ENCODE measurements at places on chromosomes 13 and 19.
A peak's percentile ranks its signal among the peaks of the same experiment; 100 is the strongest.

DNA sequence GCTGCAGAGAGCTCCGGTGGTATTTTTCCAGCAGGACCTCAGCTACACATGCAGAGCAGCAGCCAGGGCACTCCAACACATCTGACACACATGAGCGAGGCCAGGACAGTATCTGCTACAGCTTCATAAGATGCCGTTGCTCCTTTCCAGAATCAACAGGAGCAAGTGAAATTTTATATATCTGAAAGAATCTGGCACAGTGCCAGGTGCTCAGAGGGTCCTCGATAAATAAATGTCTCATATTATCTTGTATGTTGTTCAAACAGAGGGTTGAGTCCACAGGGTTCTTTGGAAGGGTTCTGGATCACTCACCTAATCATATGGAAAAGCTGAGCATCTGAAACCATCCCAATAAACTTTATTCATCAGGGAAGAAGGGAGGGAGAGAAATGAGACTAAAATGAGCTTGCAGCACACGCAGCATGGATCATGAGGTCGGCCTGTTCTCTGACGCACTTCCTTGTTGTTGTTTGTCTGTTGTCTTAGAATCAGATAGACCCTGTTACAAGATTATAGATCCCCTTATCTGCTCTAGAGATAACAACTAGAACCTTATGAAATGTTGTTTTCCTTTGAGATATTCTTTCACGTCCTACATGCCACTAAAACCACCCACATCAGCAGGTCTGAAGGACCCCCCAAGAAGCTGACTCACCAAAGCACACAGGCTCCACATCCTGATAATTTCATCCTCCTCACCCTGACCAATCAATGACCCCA is 3.2 kb upstream of the METTL21C start:
- peak; percentile 43 for DNase-seq

- DNase-seq: no peak
These were observed 10.9 kb downstream of the MIR17HG start for GRCh38 chr13:91358387-91358782.

DNA sequence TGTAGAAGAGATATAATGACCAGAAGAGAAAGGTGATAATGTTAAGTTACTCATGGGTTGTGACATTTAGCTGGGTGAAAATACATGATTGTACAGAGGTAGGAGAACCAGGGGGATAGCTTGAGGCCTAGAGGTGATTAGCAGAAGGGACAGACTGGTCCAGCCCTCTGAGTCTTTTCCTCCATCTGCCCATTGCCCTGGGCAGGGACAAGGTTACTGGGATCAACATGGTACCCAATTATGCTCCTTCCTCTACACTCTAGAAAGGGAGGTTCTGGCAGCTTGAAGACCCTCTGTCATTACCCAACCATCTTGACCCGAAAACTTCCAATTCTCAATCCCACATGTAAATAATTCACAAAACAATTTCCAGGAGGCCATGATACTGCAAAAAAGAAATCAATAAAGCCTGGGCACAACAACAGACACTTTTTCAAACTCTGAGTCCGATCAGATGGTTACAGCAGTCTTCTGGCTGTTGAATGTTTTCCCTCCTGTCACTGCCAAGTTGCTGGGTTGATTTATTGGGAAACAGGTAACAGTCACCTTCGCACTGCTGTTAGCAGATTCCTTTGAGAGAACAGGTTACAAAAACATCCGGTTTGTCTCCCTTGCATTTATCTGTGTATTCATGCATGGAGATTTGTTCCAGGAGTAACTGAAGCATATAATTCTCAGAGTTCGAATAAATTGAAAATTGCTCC is 239.1 kb upstream of the HTR2A start:
- no peak for DNase-seq

DNA sequence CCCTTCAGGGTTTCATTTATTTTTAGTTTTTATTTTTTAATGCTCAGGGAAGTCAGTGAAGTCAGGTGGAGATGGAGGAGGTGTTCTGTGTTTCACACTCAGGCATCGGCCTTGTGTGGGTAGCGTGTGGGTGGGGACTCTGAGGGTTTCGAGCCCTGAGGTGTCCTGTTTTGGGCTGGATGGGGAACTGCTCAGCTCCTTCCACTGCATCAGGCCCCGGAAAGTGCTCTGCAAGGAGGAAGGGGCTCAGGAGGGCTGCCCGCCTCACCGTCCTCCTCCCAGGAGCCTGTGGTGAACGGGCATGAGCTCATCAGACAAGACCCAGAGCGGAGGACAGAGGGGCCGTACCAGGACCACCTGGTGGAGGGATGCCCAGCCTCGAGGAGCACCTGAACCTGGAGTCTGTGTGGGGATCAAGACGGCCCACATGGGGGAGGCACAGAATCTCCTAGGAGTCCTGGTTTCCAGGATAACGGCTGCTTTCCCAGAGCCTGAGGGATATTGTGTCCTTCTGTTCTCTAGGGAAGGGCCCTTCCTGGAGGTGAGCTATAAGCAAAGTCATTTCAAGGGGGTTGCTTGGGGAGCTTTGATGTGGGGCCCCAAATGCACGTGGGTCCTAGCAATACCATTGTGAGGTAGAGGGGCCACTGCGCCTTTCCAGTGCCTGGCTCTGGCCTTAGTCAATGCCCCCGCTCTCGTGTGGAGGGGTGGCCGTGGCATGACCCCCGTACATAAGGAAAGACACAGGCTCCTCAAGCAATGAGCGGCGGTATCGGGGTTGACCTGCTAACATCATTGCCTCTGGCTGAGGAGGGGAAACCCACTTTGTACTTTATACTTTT is 13.5 kb upstream of the GAS6 start:
- no peak for DNase-seq

GRCh38 chr13:75432045-75432444 is 49.9 kb downstream of the TBC1D4 start:
- peak; percentile 47 for DNase-seq

DNA sequence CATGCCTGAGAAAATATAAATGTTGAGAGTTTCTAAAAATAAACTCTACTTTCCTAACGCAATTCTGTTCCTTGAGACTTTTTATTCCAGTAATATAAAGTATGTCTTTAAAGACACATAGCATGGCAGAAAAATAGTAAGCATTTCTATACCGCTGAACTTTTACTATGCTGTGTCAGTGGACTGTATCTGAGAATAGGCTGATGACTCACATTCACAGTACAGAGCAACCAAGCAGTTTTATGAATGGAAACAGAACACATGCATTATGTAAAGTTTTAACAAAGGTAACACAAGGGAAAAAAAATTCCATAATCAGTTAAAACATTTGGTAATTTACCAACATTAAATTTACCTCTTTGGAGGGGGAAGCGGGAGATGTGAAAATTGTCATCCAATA is 38.4 kb downstream of the ZDHHC20 start:
- peak; percentile 64 for DNase-seq

GRCh38 chr19:29560313-29561075 is 34.7 kb downstream of the VSTM2B start:
- no peak for DNase-seq

DNA sequence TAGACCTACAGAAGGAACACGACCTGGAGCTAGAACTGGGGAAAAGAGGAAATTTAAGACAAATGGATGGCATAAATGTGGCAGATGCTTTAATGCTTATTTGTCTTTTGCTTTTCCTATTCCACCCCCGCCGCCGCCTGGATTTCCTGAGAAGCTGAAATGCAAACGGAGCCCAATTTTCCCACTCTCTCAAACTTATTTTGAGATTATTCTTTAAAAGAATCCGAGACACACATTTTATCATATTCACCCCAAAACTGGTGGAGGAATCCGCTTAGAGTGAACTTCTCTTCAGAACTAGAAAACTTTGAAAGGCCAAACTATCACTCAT is 5.8 kb downstream of the POU4F1 start:
- no peak for DNase-seq

GRCh38 chr19:40803857-40804782 is 5.1 kb downstream of the EGLN2 start:
- DNase-seq: no peak

GRCh38 chr19:2747349-2747748 is 7.5 kb upstream of the SLC39A3 start:
- no peak for DNase-seq

DNA sequence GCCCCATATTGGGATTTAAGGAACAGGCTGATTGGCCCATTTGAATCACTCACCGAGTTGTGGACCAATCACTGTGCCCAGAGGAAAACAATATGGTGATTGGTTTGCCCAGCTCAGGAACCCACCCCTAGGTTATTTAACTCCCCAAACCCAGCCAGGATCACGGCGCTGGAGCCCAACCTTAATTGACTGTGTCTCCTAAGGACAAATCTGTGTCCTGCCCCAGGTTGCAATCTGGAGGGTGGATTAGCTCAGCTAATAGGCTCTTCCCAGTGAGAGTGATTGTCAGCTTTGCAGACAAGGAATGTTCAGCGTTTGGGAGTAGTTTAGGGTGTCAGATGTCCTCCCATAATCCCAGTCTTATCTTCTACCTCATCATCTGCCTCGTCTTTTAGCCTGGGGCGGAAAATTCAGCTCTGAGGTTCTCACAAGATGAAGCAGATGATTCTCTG is 3.5 kb upstream of the ZNF358 start:
- DNase-seq: no peak

Data from choroid plexus epithelial cell (primary cell).